ENCODE measurements at places on chromosomes 16 and 17. TPM values are rescaled to one million over a fixed set of nuclear protein-coding genes. Genes with fewer than 3 reads are reported as not detected.

GRCh38 chr17:37833237-37833859, 88.5 kb upstream of the HNF1B start:
- no peak for DNase-seq

DNA sequence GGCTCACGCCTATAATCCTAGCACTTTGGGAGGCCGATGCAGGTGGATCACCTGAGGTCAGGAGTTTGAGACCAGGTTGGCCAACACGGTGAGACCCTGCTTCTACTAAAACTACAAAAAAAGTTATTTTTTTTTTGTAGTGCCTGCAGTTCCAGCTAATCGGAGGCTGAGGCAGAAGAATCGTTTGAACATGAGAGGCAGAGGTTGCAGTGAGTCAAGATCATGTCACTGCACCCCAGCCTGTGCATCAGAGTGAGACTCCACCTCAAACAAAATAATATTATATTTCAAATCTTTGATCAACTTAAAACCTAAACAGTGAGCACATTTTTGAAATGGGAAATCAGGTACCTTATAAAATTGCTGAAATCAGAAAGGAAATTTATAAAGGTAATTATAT, 36.5 kb downstream of the NCOR1 start:
- no peak for DNase-seq

- DNase-seq, result no peak
Observed at GRCh38 chr17:50944902-50945720, 79.0 kb upstream of the TOB1 start.

GRCh38 chr17:62588109-62588508, 39.4 kb upstream of the MRC2 start:
- DNase-seq, result no peak

- DNase-seq, result no peak
Observed at GRCh38 chr17:36705283-36705795, 104.0 kb downstream of the MRM1 start.

DNA sequence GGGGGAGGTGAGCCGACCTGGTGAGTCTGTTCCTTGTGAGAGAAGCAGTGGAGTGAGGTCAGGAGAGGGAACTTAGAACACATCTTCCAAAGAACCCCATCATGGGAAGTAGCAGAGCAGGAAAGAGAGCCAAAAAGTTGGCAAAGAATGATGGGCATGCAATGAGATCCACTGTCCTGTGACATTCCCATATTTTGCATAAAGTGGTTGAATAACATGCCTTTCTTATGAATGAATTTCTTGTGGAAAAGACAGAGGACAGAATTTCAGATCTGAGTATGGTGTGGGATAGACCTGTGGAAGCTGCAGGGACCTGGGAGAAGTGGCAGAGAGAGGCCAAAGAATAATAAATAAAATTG, 41.3 kb downstream of the TMEM100 start:
- DNase-seq, result no peak

DNA sequence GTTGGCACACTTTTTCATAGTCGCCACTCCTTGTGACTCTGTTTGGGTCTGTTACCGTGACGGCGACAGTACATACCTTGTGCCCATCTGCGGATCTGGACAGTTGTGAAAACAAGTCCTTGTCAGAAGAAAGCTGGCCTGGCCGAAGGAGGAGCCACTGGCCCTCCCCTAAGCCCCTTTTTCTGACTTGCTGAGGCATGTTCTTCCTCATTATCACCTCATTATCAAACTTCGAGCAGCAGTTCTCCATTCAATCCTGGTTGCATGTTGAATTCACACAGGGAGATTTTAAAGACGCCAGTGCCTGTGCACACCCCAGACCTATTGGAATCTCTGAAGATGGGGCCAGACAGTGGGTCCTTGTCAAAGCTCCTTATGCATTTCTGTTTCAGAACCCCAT, 61.1 kb downstream of the CYLD start:
- no peak for DNase-seq

- no peak for DNase-seq
Observed at GRCh38 chr16:4691666-4692412, 1.5 kb upstream of the NUDT16L1 start.

GRCh38 chr17:80586846-80587228, 42.2 kb downstream of the RPTOR start:
- no peak for DNase-seq

Gene KRT20
- total RNA-seq, result 41.9 TPM

Gene RPS2
- 3,017 TPM for total RNA-seq

Gene OSBPL7
- 9.1 TPM for total RNA-seq

Data from type B pancreatic cell (in vitro differentiated cells).